ENCODE measurements at places on chromosomes 16 and 17. TPM values are rescaled to one million over a fixed set of nuclear protein-coding genes. Genes with fewer than 3 reads are reported as not detected.

Gene NKD1
- polyA plus RNA-seq = 46.9 TPM

GRCh38 chr17:40696651-40697072 lies 6.9 kb downstream of the KRT24 start:
- no peak for DNase-seq

DNA sequence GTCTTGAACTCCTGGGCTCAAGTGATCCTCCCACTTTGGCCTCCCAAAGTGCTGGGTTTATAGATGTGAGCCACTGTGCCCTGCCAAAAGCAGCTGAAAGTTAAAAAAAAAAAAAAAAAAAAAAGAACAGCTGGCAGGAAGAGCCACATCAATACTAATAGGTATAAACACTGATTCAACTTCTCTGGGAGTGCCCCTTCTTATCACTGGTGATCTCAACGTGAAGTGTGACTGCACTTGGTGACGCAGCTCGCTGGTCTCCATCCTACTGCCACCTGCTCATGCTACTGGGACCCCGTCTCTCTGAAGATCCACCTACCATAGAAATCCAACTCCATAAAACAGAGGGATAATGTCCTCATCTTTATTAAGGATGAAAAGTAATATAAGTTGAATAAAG lies 40.8 kb downstream of the RNF157 start:
- DNase-seq = no peak

DNA sequence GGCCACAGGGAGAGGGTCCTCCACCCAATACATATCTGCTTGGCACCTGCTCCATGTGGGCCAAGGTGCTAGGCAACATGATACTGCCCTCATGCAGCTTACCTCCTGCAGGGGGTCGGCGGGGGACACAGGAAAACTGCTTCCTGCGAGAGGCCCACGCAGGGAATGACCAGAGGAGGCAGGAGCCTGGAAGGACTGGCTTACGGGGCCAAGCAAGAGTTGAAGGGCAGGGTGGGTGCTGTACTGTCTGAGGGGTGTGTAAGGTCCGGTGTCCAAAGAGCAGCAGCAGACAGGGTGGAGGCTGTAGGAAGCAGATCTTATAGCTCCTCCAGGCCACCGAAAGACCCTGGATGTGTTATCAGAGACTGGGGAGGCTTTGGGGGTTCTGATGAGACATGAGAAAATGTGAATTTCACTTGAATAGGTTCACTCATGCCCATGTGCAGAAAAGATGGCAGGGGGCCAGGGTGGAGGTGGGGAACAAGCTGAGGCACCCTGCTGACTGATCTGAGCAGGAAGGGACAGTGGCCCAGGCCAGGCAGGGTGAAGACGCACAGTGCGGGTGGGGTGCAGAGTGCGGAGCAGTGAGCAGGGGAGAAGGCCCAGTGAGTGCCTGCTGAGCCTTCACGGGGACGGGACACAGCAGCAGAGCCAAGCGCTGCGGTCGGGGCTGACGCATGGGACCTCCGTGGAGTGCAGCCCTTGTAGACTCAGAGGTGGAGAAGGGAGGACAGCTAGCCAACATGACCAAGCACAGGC lies 8.3 kb downstream of the FLCN start:
- DNase-seq = no peak

Gene KIAA0753
- 32.2 TPM for polyA plus RNA-seq

Gene VTN
- polyA plus RNA-seq = 0.96 TPM

- no peak for DNase-seq
Measured at GRCh38 chr16:11563493-11564040, 23.2 kb downstream of the LITAF start.

DNA sequence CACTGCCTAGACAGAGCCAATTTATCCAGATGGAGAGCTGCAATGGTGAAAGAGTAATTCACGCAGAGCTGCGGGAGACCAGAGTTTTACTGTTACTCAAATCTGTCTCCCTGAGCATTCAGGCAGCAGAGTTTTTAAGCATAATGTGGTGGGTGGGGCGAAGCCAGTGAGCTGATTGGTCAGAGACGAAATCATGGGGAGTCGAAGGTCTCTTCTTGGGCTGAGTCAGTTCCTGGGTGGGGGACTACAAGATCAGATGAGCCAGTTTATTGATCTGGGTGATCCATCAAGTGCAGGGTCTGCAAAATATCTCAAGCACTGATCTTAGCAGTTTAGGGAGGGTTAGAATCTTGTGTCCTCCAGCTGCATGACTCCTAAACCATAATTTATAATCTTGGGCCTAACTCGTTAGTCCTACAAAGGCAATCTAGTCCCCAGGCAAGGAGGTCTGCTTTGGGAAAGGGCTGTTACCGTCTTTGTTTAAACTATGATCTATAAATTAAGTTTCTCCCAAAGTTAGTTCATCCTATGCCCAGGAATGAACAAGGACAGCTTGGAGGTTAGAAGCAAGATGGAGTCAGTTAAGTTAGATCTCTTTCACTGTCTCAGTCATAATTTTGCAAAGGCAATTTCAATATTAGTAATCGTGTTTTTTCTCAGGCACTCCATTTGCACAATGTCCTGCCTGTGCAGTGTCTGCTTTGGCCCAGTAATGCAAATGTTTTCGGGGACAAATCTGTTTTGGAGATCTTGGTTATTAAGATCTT lies 27.0 kb downstream of the PIGL start:
- no peak for DNase-seq

- DNase-seq = peak; percentile 84
Measured at GRCh38 chr17:56977673-56978395, at the start of gene SCPEP1. Gene SCPEP1, plus strand, starts transcription at chr17:56978131. Its CDS starts 29 bp downstream, at chr17:56978160.

DNA sequence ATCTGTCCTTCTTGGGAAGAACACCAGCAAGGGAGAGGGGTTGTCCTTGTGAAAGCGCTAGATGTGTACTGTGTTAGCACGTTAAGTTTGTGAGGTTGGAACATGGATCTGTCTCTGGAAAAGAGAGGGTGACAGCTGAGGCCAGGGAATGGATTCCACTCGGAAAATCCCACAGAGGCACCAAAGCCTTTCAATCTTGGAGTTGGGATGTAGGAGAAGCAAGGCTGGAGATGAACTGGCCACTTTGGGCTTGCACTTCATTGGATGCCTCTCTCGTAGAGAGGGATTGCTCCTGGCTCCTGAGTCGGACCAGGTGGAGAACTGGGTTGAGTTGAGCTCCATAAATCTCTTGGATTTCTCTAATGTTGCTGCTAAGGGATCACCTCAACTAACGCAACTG lies 67.2 kb downstream of the CCDC182 start:
- no peak for DNase-seq

Gene TMEM238L
- not detected for polyA plus RNA-seq

DNA sequence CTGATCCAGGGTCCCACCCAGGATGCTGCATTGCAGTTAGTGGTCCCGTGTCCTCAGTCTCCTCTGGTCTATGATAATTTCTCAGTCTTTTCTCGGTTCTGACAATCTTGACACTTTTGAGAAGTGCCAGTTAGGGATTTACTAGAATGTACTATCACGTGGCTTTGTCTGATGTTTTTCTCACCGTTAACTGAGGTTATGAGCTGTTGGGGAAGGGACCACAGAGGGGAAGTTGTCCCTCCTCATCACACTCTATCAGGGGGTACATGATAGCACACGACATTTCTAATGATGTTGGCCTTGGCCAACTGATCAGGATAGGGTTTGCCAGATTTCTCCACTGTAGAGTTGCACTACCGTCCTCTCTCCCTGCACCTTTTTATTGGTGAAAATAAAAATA lies 250.9 kb upstream of the SDK2 start:
- no peak for DNase-seq

GRCh38 chr16:22063888-22064467 lies 28.4 kb upstream of the VWA3A start:
- DNase-seq = no peak

Gene CRHR1
- not detected for polyA plus RNA-seq

GRCh38 chr17:82064433-82065192 lies 991 bp downstream of the DUS1L start:
- DNase-seq = no peak

GRCh38 chr17:32970281-32970680 lies 21.4 kb upstream of the SPACA3 start:
- DNase-seq = no peak

- DNase-seq = peak; percentile 59
Measured at GRCh38 chr16:30115238-30115637, 1.9 kb upstream of the GDPD3 start.

DNA sequence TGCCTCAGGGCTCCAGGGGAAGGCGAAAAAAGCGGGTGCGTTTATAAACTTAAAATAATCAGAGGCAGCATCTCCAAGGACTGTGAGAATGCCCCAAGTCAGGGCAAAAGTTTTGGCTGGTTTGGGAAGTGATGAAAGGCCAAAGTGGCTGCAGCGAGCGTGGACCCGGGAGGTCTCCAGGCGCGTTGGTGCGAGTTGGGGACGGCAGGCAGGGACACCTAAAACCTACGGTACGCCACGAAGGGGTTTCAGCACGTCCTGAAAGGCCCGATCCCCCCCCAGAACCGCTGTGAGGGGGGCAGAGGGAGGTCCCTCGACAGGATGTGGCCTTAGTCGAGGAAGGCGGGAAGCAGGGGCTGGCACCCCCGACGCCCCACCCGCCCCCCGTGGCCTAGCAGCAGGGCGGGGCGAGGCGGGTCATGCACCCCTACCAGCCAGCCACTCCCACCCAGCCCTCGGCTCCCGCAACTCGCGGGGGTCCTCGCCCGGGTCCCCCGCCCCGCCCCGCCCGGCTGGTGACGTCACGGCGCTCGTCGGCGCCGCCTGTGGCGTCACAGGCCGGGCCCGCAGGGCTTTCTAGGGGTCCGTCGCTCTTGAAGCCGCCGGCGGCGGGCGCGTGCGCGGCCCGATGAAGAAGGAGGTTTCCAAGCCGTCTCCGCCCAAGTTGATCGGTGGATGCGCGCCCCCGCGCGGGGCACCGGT lies at the start of gene MYCBPAP:
Gene MYCBPAP, plus strand, starts transcription at position 569 of the 702 bp plus-strand sequence. CDS start 236 bp downstream, outside the sequence.
- DNase-seq = peak; percentile 77

Gene B3GNT9
- 20.3 TPM for polyA plus RNA-seq

- DNase-seq = no peak
Measured at GRCh38 chr17:8490256-8491023, 54.8 kb downstream of the NDEL1 start.
